NCI-H460 (cell line): ENCODE measurements at places on chromosomes 6 and 20.

- DNase-seq: no peak
These were observed 877.7 kb upstream of the CITED2 start for GRCh38 chr6:140252099-140252498.

DNA sequence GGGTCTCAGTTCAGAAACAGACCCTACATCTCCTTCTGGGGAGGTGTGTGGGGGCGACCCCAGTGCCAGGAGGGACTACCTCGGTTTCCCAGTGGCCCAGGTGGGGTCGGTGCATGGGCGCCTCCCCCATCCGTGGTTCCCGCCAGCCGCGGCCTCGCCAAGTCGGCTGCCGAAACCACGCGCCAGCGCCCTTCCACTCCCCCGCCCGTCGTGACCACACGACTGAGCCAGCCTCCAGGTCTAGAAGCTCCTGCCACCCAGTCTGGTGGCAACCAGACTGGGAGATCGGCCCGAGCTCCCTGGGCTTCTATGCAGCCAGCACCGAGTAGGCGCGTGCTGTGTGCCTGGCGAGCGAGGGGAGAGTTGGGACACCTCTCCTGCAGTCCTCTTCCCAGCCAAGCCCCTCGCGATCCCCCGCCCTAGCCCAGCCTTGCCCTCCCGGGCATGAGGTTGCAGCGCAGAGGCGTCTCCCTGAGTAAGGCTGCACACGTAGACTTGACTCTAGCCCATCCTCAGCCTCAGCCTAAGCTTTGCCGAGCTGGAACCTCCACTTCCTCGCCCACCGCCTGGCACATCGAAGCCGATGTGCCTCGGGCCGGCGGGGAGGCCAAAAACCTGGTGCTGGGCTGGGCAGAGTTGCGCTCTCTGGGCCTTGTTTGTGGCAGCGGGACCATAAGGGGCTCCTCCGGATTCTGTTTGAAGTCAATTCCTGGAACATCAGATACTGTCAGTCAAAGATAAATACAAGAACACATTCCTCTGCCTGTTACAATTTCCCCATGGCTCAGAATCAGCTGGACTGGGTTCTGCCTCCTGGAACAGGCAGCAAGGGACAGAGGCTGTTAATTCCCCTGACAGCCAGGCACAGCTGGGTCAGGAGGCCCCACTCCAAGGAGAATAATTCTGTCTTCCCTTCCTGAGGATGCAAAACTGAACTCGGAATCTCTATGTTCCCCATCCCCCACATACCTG is 1.5 kb upstream of the CPNE5 start:
- DNase-seq: no peak

DNA sequence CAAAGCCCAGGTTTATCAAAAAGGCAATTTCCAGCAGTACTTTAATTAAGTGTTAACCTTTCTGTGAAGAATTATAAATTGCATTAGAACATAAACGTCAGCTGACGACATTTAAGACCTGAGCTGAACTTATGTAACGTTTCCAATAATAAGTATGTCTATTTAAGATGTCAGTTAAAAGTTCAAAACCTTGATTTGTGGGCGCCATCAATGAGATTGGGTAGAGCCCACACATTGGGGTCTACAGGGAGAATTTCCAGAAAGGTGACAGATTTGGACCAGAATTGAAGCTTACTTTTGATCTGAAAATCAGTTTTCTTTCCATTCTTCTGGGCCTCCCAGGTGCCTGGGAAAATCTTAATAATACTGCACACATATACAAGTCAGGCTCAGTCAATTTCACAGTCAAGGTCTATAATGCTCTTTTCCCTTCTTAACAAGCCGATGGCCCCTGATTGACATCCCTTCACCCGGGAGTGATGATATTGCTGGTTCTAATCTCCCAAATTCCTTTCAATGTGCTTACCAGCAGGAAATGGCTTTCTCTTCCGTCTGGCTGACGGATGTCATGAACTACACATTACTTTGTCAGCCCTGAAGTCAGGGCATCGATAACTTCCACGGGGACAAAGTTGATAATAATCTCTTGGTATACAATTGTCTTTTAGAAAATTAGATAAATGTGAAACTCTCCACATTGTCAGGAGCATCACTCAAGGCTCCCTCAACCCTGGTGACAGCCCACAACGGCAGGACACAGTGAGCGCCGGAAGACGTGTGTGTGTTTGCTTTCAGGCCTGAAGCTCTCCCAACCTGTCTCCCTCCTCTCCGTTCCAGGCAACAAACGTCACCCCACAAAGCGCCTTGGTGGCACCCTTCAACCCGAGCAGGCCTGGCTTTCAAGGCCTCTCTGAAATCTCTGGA is 396.5 kb upstream of the CNR1 start:
- no peak for DNase-seq

DNA sequence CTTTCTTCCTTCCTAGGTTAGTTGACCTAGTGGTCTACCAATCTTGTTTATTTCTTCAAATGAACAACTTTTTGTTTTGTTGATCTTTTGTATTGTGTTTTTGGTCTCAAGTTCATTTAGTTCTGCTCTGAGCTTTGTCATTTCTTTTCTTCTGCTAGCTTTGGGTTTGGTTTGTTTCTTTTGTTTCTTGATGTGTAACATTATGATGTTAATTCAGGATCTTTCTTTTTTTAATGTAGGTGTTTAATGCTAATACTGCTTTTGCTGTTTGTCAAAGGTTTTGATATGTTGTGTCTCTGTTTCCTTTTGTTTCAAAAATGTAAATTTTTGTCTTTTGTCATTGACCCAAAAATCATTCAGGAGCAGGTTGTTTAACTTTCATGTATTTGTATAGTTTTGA is 65.7 kb downstream of the ZC2HC1B start:
- DNase-seq: no peak

GRCh38 chr6:68778356-68779020 is 143.4 kb downstream of the ADGRB3 start:
- DNase-seq: peak; percentile 56

GRCh38 chr6:18613319-18613925 is 226.3 kb downstream of the RNF144B start:
- DNase-seq: no peak

- no peak for DNase-seq
These were observed 99.3 kb downstream of the B3GAT2 start for GRCh38 chr6:70857387-70858077.

GRCh38 chr6:159445351-159445750 is 247.7 kb downstream of the SOD2 start:
- DNase-seq: no peak

- DNase-seq: no peak
These were observed 28.2 kb upstream of the ATXN1 start for GRCh38 chr6:16789329-16790038.

GRCh38 chr6:65786815-65787214 is 79.8 kb upstream of the EYS start:
- DNase-seq: no peak
